COR-L47 (cell line): ENCODE measurements at places on chromosomes 6 and 20.

GRCh38 chr6:15852289-15852688 lies 189.5 kb upstream of the DTNBP1 start:
- DNase-seq = no peak

DNA sequence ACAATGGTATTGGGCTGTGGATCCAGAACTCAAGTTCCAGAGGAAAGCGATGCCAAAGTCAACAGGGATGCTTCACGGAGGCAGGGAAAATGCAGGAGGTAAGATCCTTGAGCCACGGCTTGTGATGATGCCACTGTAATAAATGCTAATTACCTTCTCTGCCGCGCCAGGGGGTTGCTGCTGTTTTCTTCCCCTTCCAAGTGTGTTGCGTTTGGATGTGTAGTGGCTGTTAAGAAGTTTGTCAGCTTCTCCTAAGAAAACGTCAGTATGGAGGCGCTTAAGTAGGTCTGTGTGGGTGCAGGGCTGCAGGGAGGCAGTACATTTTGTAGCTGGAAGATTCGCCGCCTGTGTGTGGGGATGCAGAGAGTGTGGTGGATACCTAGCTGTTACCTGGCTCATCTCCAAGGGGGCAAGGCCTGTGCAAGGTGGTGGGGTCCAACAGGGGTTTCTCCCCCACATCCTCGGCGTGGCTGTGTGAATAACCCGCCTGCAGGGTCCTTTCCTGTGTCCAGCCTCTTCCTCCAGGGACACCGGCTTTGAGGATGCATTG lies 318.7 kb downstream of the CDH4 start:
- no peak for DNase-seq

GRCh38 chr6:12869816-12870432 lies 153.4 kb downstream of the PHACTR1 start:
- no peak for DNase-seq

DNA sequence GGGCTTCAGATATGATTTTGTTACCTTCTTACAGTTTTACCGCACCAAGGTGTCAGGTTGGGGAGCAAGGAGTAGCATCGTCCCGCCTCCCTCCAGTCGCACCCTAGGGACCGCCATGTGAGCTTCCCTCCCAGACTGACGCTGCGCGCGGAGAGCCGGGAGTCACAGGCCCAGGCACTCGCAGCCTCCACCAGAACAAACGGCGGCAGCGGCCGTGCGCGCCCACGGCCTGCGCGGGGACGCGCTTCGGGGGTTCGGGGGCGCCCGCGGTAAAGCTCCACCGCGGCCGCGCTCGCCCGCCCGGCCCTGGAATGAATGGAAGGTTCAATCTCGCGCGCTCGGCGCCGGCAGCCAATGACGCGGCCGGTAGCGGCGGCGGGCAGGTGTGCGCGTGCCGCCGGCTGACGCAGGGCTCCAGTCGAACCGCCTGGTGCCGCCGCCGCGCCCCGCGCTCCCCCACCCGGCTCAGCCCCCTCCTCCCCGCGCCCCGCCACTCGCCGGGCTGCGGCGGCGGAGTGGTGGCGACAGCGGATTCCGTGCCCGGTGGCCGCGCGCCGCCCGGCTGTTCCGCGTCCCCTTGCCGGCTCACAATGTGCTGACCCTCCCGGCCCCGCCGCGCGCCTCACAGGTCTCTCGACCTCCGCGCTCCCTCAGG lies 16.5 kb upstream of the LIN28B start:
- DNase-seq = no peak

- DNase-seq = no peak
Observed at GRCh38 chr6:160883999-160884398, 107.6 kb upstream of the MAP3K4 start.

- DNase-seq = no peak
Observed at GRCh38 chr6:56382416-56382940, 135.1 kb upstream of the COL21A1 start.

GRCh38 chr6:80988286-80988685 lies 764.2 kb downstream of the TENT5A start:
- no peak for DNase-seq

GRCh38 chr20:63889241-63890200 lies 5.4 kb upstream of the DNAJC5 start:
- no peak for DNase-seq

DNA sequence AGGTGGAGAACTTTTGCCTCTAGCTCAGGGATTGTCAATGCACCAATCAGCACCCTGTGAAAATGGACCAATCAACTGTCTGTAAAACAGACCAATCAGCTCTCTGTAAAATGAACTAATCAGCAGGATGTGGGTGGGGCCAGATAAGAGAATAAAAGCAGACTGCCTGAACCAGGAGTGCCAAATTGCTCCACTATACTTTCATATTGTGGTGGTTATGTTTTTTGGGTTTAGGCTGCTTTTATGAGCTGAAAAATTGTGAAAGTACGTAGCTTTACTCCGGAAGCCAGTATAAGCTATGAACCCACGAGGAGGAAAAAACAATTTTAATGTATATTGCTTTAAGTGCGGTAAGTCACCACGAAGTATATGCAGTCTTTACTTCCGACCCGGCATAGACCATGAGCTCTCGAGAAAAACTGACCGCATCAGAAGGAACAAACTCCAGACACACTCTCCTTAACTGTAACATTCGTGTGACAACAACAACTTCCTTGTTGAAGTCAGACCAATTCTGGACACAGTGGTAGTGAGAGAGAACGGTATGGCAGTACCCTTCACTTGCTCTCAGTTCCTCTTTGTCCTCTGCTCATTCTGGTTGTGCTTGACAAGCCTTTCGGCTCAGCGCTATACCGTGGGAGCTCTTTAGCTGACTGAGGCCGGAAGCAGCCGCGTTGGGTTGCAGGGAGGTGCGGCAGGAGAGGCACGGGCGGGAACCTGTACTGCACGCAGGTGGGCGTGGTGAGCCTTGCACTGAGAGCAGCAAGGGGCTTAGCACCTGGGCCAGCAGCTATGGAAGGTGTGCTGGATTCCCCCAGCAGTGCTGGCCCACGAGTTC lies 81.9 kb upstream of the E2F3 start:
- DNase-seq = no peak

DNA sequence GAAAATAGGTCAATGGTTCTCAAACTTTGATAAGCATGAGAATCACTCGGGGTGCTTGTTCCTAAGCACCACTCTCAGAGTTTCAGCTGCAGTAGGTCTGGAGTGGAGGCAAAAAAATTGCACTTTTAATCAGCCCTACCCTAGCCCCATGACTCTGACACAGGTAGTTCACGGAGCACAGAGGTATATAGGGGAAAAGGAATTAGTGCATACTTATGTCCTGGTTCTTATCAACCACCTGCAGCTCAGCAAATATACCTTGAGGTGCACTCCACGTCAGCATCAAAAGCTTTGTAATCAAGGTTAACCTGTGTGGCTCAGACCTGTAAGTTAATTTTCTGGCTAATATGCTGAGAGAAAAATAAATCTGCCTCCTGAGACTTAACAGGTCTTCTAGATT lies 138.8 kb upstream of the HMGN3 start:
- DNase-seq = no peak

DNA sequence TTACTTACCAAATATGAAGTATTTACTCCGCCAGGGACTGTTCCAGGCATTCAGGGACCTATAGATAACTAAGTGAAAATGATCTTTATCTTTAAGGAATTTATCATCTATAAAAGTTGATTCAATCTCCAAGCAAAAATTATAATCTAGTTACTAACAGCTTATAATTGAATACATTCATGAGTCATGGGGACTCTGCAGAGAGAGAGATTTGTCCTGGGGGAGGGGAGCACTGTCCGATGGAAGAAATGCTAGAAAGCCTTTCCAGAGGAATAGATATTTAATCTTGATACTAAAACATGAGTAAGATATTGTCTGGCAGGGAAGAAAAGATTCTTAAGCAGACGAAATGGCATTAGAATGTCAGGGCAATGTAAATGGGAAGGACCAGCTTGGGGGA lies 139.3 kb downstream of the CD164 start:
- DNase-seq = no peak

DNA sequence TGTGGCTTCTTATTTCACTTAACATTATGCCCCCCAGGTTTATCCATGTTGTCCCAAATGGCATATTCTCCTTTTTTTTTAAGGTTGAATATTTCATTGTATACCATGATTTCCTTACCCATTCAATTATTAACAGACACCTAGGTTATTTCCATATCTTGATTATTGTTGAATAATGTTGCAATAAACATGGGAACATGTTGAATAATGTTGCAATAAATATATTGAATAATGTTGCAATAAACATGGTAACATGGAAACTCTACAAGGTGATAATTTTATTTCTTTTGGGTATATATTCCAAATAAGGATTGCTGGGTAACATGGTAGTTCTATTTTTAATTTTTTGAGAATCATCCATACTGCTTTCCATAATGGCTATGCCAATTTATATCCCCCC lies 648.1 kb downstream of the MMUT start:
- no peak for DNase-seq

DNA sequence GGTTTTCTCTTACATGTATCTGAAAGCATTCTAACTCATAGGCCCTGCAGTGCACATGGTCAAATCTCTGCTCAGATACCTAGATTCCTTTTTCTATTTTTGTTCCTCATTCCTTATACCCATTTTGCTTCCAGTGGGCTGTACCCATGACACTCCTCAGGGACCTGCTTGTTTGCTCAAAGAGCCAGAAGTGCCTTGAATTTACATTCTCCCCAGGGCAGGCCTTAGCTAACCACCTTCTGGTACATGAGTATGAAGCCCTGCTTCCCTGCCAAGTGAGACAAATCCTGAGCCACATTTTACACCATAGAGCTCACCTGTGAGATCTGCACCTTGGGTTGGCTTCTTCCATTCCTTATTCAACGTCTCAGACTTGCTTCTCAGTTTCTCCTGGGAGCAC lies 326.6 kb upstream of the SASH1 start:
- no peak for DNase-seq

DNA sequence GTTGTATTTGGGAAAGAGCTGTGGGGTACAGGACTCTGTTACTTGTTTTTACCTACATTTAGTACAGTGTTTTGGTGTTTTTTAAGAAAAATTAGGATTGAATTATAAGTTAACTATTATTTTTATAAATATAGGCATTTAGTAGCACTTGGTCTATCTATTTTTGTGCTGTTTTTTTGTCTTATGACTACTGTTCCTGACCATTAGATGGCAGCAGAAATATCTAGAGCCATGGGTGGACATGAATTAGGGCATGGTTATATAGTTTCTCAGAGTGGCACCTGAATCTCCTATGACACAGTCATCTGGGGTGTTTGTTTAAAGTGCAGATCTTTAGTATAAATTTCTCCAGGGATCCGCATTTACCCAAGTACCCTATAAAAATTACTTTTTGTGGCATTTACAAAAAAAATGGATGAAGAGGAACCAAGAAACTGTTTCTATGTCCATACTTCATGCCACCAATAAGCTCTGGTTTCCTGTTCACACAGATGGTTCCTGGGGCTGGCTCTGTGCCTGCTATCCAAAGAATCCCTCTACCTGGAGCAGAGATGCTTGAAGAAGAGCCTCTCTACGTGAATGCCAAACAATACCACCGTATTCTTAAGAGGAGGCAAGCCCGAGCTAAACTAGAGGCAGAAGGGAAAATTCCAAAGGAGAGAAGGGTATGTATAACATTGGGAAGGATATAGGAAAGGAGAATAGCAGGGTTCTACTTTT lies 19.8 kb downstream of the NFYA start:
- peak; percentile 10 for DNase-seq

GRCh38 chr20:36074983-36075382 lies 79.6 kb upstream of the EPB41L1 start:
- no peak for DNase-seq

- DNase-seq = no peak
Observed at GRCh38 chr6:35311390-35312075, 13.9 kb downstream of the DEF6 start.

GRCh38 chr6:135813401-135813800 lies 38.1 kb upstream of the PDE7B start:
- DNase-seq = no peak

DNA sequence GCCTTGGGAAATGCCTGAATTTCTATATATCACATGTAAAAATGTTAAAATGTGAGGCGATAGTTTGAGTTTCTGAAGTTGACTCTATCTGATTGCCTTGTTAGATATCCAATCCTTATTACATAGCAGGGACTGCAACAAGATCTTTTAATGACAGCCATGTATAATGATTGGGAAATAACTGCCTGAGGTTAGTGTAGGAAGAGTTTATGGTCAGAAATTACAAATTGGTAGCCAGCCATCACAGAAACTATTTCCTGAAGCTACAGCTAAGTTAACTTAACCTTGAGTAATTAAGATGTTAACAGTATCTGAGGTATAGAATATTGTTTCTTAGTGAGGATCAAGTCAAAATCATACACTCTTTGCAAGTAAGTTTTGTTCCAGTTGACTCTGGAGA lies 41.0 kb downstream of the AKIRIN2 start:
- no peak for DNase-seq

- no peak for DNase-seq
Observed at GRCh38 chr6:149861603-149862423, 2.3 kb downstream of the LRP11 start.

- DNase-seq = no peak
Observed at GRCh38 chr6:6610031-6610591, 21.6 kb downstream of the LY86 start.

GRCh38 chr20:63183422-63184146 lies 32.3 kb downstream of the YTHDF1 start:
- DNase-seq = peak; percentile 50

DNA sequence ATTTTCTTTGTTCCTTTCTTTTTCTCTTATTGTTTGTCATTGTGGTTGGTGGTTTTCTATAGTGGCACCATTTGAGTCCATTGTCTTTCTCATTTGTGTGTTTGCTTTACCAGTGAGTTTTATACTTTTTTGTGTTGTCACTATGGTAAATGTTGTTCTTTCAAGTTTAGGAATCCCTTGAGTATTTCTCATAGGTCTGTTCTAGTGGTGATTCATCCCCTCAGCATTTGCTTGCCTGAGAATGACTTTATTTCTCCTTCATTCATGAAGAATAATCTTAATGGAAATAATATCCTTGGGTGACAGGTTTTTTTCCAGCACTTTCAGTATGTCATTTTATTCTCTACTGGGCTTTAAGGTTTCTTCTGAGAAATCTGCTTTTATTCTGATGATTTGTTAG lies 209.2 kb upstream of the ASCC3 start:
- no peak for DNase-seq

DNA sequence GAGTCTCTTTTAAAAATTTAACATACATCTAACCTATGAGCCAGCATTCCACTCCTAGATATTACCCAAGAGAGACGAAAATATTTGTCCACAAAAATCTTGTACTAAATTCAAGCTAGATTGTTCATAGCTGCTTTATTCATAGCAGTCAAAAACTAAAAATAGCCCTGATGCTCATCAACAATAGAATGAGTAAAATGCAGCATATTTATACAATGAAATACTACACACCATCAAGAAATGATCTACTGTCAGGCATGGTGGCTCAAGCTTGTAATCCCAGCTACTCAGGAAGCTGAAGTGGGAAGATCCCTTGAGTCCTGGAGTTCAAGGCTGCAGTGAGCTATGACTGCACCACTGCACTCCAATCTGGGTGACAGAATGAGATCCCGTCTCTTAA lies 22.0 kb upstream of the SRC start:
- DNase-seq = no peak

DNA sequence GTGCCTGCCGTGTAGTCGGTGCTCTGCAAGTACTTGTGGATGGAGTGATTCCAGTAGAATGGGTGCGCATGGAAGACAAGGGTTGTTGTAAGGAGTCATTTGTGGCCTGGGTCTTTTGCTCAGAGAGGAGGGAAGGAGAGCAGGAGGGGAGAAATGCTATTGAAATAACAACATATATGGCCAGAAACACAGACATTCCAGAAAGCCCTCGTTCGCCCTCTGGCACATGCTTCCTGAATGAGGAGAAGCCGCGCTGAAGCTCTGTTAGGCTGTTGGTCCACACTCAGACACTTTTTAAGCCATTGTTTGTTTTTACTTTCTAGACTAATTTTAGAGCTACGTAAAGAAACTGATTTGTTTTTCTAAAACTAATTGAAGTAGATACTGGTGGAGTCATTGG lies 107.4 kb downstream of the RPP40 start:
- no peak for DNase-seq
